ENCODE measurements at places on chromosomes 4 and X. TPM values are rescaled to one million over a fixed set of nuclear protein-coding genes. Genes with fewer than 3 reads are reported as not detected.
A peak's percentile ranks its signal among the peaks of the same experiment; 100 is the strongest.

ELOVL6 gene
- 26.1 TPM for total RNA-seq

GRCh38 chrX:11733614-11734013, 24.4 kb upstream of the MSL3 start:
- H3K27ac ChIP-seq = no peak overlapping the region
- H3K4me1 ChIP-seq = no peaks in the 10 kb centered on the region
- no peak overlapping the region for H3K4me3 ChIP-seq
- peaks cover 58% of the 10 kb centered on the region for H3K27me3 ChIP-seq

- no peak overlapping the region for H3K27ac ChIP-seq
- H3K27me3 ChIP-seq = no peaks in the 10 kb centered on the region
- H3K4me1 ChIP-seq = no peaks in the 10 kb centered on the region
- no peak overlapping the region for H3K4me3 ChIP-seq
- no peak for DNase-seq
Measured at GRCh38 chr4:136810626-136811025, 721.7 kb downstream of the PCDH18 start.

- H3K4me1 ChIP-seq = no peaks in the 10 kb centered on the region
- no peaks in the 10 kb centered on the region for H3K36me3 ChIP-seq
- no peak overlapping the region for H3K4me3 ChIP-seq
- no peaks in the 10 kb centered on the region for H3K27me3 ChIP-seq
Measured at GRCh38 chrX:139194571-139195280, 335.8 kb upstream of the F9 start.

GAGE12E gene
- total RNA-seq = not detected

- no peak for DNase-seq
- no peaks in the 10 kb centered on the region for H3K36me3 ChIP-seq
- H3K27me3 ChIP-seq = peaks cover 17% of the 10 kb centered on the region
- no peak overlapping the region for H3K4me3 ChIP-seq
Measured at GRCh38 chrX:39592776-39593175, 505.0 kb downstream of the BCOR start.

- peak within 1 kb of the TSS; percentile 83 for H3K4me3 ChIP-seq
- H3K36me3 ChIP-seq = peaks cover 21% of the 10 kb centered on the region
- DNase-seq = peak; percentile 49
- no peaks in the 10 kb centered on the region for H3K4me1 ChIP-seq
Measured at GRCh38 chrX:102712216-102712966, at the start of gene GPRASP2. Gene GPRASP2, plus strand, starts transcription at chrX:102712448. Its CDS starts 2,422 bp downstream, at chrX:102714870.

TMEM255A gene
- total RNA-seq = not detected

DNA sequence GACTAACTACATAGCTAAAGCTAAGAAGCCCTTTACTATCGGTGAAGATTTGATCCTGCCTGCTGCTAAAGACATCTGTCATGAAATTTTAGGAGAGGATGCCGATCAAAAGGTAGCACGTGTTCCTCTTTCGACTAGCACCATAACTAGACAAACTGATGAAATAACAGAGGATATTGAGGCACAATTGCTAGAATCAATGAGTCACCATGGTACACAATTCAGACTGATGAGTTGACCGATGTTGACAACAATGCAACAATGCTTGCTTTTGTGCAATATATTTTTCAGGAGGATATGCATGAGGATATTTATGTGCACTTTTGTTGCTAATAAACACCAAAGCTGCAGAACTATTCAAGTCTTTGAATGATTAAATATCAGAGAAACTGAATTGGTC, 24.3 kb downstream of the TBCK start:
- no peaks in the 10 kb centered on the region for H3K27me3 ChIP-seq
- H3K4me1 ChIP-seq = no peaks in the 10 kb centered on the region
- no peak overlapping the region for H3K27ac ChIP-seq
- no peaks in the 10 kb centered on the region for H3K36me3 ChIP-seq

DNA sequence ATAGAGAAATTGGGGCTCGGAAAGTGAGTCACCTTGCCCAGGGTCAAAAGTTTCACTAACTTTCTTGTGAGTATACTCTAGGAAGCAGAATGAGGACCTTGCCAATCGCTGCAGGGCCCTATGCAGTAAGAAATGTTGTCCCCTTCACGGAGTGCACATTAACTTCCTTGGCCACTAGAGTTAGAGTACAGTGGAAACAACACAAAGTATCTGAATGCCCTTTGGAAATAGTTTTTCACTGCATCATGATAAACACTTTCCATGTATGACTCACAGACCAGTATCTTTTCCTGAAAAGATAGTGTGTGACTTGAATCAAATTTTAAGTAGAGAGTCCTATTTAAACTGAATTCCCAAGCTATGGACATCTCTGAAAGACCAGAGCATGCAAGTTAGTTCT, 45.5 kb upstream of the STK26 start:
- DNase-seq = no peak
- H3K4me1 ChIP-seq = no peaks in the 10 kb centered on the region
- H3K4me3 ChIP-seq = no peak overlapping the region
- no peaks in the 10 kb centered on the region for H3K36me3 ChIP-seq
- no peak overlapping the region for H3K27ac ChIP-seq
- peaks cover 14% of the 10 kb centered on the region for H3K27me3 ChIP-seq

- H3K36me3 ChIP-seq = no peaks in the 10 kb centered on the region
- no peak for DNase-seq
- no peak overlapping the region for H3K27ac ChIP-seq
- no peaks in the 10 kb centered on the region for H3K4me1 ChIP-seq
- no peaks in the 10 kb centered on the region for H3K27me3 ChIP-seq
Measured at GRCh38 chr4:78692822-78693170, 83.4 kb upstream of the BMP2K start.

GRCh38 chr4:112938461-112939058, 110.9 kb upstream of the ANK2 start:
- no peaks in the 10 kb centered on the region for H3K36me3 ChIP-seq
- no peaks in the 10 kb centered on the region for H3K27me3 ChIP-seq
- H3K4me3 ChIP-seq = no peak overlapping the region
- DNase-seq = no peak

IGSF1 gene
- not detected for total RNA-seq

DNA sequence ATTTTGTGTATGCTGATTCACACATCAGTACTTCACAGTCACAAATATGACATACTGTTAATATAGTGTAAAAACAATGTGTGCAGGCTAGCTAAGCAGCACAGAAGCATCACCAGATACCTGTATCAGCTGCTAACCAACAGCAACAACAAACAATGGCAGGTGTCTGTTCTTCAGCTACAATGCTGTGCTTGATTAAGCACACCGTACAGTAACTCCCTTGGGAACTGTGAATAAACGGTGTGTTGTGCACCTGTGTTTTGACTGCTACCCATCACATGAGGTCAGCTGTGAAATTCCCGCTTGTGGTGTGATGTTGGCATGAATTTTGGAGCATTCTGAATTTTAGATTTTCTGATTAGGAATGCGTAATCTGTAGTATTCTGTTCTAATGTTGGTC, 379.7 kb upstream of the FAT1 start:
- no peaks in the 10 kb centered on the region for H3K36me3 ChIP-seq
- H3K27ac ChIP-seq = no peak overlapping the region
- H3K4me3 ChIP-seq = no peak overlapping the region
- no peaks in the 10 kb centered on the region for H3K27me3 ChIP-seq

DNA sequence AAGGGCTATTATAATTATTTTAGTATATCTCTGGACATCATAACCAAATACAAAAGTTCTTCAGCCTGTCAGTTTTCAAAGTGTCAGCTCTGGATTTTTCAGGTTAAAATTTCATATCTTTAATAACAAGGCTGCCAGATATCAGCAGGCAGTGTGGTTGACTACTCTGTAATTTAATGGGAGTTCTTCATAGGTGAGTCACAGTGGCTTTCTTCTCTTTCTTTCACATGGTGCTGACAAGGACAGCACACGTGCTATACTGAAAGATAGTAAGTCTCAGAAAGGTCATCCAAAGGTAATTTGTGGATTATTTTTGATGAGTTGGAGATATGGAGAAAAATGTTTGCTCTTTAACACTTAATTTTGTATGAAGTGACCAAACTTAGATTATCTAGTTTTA, 43.2 kb downstream of the GALNT7 start:
- H3K4me3 ChIP-seq = no peak overlapping the region
- no peak for DNase-seq
- peaks cover 19% of the 10 kb centered on the region for H3K36me3 ChIP-seq
- H3K4me1 ChIP-seq = peaks cover 20% of the 10 kb centered on the region
- H3K27me3 ChIP-seq = no peaks in the 10 kb centered on the region

TMEM128 gene
- 15.1 TPM for total RNA-seq

IL21 gene
- total RNA-seq = not detected

GRCh38 chrX:9447906-9448305, 17.0 kb upstream of the TBL1X start:
- H3K27ac ChIP-seq = no peak overlapping the region
- H3K4me3 ChIP-seq = no peak overlapping the region
- no peaks in the 10 kb centered on the region for H3K4me1 ChIP-seq
- DNase-seq = no peak
- H3K36me3 ChIP-seq = no peaks in the 10 kb centered on the region

GRCh38 chr4:185872747-185873380, 60.9 kb upstream of the SORBS2 start:
- no peak overlapping the region for H3K27ac ChIP-seq
- H3K36me3 ChIP-seq = no peaks in the 10 kb centered on the region
- H3K27me3 ChIP-seq = no peaks in the 10 kb centered on the region
- no peak overlapping the region for H3K4me3 ChIP-seq

GABRG1 gene
- total RNA-seq = not detected

GPC4 gene
- total RNA-seq = 26.2 TPM

GRCh38 chr4:156190615-156191014, 236.9 kb upstream of the CTSO start:
- H3K36me3 ChIP-seq = no peaks in the 10 kb centered on the region
- no peaks in the 10 kb centered on the region for H3K4me1 ChIP-seq
- DNase-seq = no peak
- H3K4me3 ChIP-seq = no peak overlapping the region
- no peak overlapping the region for H3K27ac ChIP-seq

ATP1B4 gene
- not detected for total RNA-seq

GRIA2 gene
- total RNA-seq = not detected

GRCh38 chr4:72987741-72988729, 81.5 kb downstream of the COX18 start:
- H3K4me3 ChIP-seq = no peak overlapping the region
- H3K27ac ChIP-seq = no peak overlapping the region
- peaks cover 2% of the 10 kb centered on the region for H3K27me3 ChIP-seq

SH3BP2 gene
- total RNA-seq = 22.7 TPM

AMER1 gene
- 6.7 TPM for total RNA-seq

DNA sequence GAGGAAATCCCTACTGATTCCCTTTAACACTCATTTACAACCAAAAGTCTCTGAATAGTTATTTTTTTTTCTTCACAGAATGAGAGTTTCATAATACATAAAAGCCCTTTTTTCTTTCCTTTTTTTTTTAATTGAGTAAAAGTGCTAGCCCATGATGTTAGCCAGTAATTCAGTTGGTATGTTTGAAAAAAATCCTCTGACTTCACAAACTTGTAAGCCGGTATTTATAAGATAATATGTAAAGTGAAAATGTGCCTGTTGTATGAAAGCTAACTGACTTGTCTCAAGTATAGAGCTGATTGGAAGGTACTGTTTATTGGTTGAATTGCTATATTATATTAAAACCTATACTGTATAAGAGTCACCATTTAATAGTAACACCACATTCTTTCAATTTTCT, 70.2 kb upstream of the NEIL3 start:
- no peaks in the 10 kb centered on the region for H3K36me3 ChIP-seq
- no peak overlapping the region for H3K4me3 ChIP-seq
- H3K4me1 ChIP-seq = no peaks in the 10 kb centered on the region
- no peak overlapping the region for H3K27ac ChIP-seq
- no peaks in the 10 kb centered on the region for H3K27me3 ChIP-seq

- no peaks in the 10 kb centered on the region for H3K4me1 ChIP-seq
- peak; percentile 10 for DNase-seq
- no peak overlapping the region for H3K4me3 ChIP-seq
- H3K27me3 ChIP-seq = no peaks in the 10 kb centered on the region
- no peak overlapping the region for H3K27ac ChIP-seq
- H3K36me3 ChIP-seq = no peaks in the 10 kb centered on the region
Measured at GRCh38 chrX:38717871-38718270, 83.4 kb upstream of the MID1IP1 start.

LNX1 gene
- 4.3 TPM for total RNA-seq

SMIM20 gene
- 21.0 TPM for total RNA-seq

- no peak overlapping the region for H3K27ac ChIP-seq
- H3K36me3 ChIP-seq = no peaks in the 10 kb centered on the region
- H3K4me1 ChIP-seq = peaks cover 7% of the 10 kb centered on the region
- no peaks in the 10 kb centered on the region for H3K27me3 ChIP-seq
- no peak for DNase-seq
Measured at GRCh38 chrX:149569770-149570169, 17.5 kb downstream of the MAGEA9B start.

GRCh38 chr4:7719354-7720174, 220.1 kb downstream of the AFAP1 start:
- peak; percentile 72 for DNase-seq
- no peaks in the 10 kb centered on the region for H3K4me1 ChIP-seq
- H3K27ac ChIP-seq = no peak overlapping the region
- no peak overlapping the region for H3K4me3 ChIP-seq
- no peaks in the 10 kb centered on the region for H3K36me3 ChIP-seq

GPC3 gene
- 4.0 TPM for total RNA-seq

TNIP3 gene
- not detected for total RNA-seq

DNA sequence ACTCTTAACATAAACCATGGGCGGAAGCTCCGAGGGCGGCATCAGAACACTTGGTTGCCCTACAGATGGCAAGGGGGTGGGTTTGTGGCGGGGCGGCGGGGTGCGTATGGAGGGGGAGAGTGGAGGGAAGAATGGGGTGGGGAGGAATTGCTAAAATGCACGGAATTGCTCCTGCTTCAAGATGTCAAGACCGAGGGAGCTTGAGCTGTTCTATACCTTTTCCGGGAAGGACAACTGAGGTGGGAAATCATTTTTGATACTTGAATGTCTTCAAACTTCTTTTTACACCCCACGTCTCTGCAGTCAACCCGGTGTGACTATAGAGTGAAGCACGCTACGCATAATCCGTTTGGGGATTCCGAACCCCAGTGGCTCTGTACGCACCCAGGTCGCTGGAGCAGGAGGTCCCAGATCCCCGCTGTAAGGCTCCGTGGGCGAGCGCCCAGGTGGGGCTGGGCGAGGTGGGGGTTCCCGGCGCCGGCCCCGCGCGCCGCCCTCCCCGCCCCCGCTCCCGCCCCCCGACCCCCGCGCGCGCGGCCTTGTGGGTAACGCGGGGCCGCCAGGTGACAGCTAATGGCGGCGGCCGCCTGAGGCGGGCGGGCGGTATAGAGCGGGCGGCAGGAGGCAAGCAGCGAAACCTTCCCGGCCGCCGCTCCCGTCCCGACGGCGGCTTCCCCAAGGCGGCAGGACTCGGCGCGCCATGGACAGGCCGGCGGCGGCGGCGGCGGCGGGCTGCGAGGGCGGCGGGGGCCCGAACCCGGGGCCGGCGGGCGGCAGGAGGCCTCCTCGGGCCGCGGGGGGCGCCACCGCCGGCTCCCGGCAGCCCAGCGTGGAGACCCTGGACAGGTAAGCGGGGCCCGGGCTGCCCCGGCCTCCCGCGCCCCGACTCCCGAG, at the start of gene MTMR1:
Gene MTMR1 (plus strand): TSS at position 566 of the 894 bp plus-strand sequence. CDS start 135 bp downstream, at position 701.
- peak within 1 kb of the TSS; percentile 74 for H3K4me3 ChIP-seq
- no peaks in the 10 kb centered on the region for H3K27me3 ChIP-seq
- DNase-seq = peak; percentile 49
- peaks cover 42% of the 10 kb centered on the region for H3K4me1 ChIP-seq

DNA sequence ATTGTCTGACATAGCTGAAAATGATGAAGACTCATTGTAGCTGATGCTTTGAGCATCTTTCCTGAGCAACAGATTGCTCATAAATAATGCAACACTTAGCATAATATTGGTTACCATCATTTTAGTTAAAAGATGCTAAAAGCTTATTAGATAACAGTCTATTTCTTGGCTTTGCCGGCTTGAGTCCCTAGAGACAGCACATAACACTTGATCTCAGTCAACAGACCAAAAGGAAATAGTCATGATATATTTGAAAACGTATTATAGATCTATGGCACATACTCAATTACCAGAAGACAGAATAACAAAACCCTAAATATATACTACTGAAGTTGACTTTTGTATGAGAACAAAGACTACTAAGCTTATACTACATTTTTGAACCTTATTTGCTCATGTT, 846.7 kb upstream of the EPHA5 start:
- H3K27ac ChIP-seq = no peak overlapping the region
- H3K36me3 ChIP-seq = no peaks in the 10 kb centered on the region
- no peak overlapping the region for H3K4me3 ChIP-seq
- no peaks in the 10 kb centered on the region for H3K4me1 ChIP-seq
